ENCODE measurements at places on chromosomes 3 and 15.

GRCh38 chr3:43362961-43363360 lies 76.6 kb downstream of the SNRK start:
- DNase-seq, result no peak

DNA sequence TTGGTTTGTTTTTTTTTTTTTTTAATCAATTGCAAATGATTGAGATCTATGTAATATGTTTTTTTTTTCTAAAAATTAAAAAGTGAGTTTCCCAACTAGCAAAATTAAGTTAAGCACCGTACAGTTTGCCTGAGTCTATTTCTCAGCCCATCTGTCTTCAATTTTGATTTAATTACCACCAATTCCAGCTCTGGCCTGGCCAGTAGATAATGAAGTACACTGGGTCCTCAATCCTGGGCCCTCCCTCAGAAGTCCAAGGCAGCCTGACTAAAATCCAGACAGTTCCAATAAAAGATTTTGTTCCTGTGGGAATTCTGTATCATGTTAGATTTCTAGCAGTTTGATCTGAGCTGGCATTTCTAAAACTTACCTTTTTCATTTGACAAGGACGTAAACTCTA lies 887.2 kb downstream of the NAALADL2 start:
- no peak for DNase-seq

- DNase-seq, result no peak
Observed at GRCh38 chr3:20197775-20198174, 11.8 kb upstream of the SGO1 start.

DNA sequence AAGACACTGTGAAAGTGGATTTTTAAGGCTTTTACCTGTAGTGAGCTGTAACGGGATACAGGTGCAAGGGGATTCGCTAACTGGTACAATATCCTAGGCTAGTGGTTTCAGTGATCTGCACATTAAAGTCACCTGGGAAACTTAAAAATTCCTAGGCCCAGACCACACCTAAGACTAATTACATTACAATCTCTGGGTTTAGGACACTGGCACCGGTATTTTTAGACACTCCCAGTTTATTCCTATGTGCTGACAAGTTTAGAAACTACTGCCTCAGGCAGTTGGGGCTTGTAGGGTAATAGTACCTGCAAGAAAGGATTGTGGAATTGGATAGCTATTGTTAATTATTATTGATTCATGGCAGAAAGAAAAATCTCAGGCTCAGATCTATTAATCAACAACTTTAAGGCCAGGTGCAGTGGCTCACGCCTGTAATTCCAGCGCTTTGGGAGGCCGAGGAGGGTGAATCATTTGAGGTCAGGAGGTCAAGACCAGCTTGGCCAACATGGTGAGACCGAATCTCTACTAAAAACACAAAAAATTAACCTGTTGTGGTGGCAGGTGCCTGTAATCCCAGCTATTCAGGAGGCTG lies 50.4 kb upstream of the CASR start:
- no peak for DNase-seq

GRCh38 chr3:151276038-151276686 lies 2.2 kb downstream of the P2RY14 start:
- no peak for DNase-seq

DNA sequence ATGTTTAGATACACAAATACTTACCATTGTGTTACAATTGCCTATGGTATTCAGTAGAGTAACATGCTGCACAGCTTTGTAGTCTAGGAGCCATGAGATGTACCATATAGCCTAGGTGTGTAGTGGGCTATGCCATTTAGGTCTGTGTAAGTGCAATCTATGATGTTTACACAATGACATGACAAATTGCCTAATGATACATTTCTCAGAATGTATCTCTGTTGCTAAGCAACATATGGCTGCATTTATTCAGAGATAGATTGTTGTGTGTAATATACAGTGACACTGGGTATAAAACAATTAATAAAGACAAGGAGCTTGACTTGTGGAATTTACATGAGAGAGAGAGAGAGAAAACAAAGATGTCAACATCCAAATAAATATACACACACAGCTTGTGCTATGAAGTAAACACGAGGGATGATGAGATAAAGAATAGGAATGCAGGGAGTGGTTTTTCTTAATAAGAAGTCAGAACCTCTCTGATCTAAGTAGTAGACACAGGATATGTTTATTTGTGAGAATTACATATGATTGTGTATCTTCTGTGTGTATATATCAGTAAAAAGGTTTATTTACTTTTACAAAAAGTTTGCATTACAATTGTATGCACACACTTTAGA lies 110.0 kb downstream of the KCNAB1 start:
- no peak for DNase-seq

DNA sequence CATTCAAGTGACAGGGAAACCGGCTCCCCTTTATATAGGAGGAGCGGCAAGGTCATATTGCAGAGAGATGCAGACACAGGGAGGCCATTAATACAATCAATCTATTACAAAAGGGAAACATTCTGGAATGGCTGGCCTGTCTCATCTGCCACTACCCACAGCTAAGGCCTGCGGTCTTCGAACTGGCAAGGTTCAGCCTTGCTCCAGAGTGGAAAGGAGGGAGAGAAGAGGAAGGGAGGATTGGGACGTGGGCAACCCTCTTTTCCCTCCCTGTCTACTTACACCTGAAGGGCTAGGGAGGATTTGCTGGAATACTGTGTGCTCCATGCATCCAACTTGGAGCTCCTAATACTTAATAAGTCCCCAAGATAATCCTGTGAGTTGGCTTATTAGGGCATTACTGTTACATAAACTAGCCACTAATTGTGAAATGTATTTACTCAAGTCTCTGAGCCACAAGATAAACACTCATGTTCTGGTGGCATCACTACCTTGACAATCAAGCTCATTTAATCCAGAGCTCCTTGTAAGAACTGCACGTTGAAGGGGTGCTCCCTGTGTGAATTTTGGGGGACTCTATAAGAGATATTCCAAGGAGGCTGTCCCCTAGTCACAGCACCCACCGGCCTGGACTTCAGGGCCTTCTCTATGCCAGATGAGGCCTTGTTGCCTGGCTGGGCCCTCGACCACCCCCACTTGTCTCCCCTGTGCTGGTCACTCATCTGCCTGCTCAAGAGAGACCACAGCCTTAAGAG lies 19.7 kb upstream of the CCDC174 start:
- no peak for DNase-seq

GRCh38 chr15:70528816-70529215 lies 234.5 kb downstream of the UACA start:
- DNase-seq, result no peak

- DNase-seq, result no peak
Observed at GRCh38 chr3:168531116-168531515, 435.4 kb upstream of the GOLIM4 start.

DNA sequence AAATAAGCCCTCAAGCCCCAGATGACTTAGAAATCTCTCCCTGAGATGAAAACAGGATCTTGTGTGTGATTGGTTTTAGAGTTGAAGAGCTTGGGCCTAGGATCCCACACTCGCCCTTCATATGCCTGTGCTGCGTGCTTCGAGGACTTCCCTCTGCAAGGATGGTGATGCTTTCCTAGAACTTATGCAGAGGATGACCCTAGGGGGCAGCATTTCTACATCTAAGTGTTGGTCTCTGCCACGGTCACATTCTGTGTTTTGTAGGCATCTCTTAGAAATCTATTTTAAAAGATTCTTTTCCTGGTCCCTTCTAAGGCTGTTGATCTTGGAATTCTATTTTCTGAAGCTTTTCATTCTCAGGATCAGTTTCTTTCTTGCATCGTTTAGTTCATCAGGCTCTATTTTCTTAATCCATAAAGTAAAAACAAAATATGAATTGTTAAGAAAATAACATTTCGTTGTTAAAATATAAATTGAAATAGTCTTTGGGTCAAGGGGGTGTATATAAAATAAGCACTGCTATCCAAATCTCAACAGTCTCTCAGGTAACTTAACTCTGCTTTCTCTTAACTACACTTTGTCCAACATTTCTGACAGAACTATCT lies 45.7 kb downstream of the WDR76 start:
- DNase-seq, result peak; percentile 41

- no peak for DNase-seq
Observed at GRCh38 chr15:85314633-85315032, 65.8 kb upstream of the AKAP13 start.

DNA sequence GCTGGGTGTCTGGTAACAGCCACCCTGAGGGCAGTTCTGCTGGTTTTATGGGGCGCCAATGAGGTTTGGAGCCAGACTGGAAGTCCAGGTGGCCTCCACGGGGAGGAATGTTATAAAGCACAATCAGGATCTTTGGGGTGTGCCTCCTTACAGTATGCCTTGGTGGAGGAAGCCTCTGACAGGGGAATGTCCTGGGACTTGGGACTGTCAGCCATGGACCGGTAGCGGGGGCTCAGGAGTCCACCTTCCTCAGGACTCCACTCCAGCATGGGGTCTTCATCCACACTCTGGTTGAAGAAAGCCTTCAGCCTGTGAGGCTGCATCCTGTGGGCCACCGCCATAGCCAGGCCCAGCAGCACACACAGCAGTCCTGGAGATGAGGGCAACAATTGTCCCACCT lies 4.9 kb downstream of the DUOXA2 start:
- no peak for DNase-seq

DNA sequence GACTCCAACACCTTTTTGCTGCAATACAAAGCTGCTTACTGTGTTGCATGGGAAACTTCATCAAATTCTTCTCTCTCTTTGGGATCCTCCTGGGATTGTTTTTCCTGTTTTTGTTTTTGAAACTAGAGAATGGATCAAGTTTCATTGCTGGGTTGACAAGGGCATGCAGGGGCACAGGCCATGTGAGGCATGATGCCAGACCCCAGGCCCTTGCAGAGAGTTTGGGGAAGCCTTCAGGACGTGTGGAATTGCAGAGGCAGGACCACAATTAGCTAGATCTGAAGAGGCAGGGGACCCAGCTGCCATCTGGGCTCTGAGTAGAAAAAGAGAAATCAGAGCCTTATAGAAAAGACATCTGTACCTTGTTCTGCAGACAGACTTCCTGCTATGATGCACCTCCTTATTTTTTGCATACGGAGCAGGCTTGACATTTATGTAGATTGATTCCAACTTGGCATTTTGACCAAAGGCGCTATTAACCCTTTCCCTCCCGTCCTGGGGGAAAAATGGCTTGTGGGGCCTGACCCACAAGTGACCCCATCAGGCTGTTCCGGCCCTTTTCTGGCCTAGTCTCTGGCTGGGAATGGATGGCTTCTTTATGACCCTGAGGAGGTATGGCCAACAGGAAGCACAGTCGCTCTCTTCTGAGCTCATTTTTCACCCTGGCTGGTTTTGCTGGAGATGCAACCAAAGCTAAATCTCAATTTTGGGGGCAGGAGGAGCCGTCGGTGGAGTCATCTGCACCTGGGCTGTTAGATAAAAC lies 44.3 kb upstream of the CHRNB4 start:
- no peak for DNase-seq

DNA sequence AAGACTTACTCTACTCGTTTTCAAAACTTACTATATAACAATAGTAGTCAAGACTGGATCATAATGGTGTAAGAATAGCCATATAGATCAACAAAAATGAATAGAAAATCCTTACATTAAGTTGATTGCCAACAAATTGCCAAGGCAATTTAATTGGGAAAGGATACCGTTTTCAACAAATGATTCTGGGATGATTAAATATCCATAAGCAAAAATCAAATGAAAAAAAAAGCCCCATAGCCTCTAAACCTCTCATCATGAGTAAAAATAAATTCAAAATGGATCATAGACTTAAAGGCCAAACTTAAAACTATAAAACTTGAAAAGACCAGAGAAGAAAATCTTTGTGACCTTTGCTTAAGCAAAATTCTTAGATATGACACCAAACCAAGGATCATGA lies 5.3 kb upstream of the SNRK start:
- no peak for DNase-seq

DNA sequence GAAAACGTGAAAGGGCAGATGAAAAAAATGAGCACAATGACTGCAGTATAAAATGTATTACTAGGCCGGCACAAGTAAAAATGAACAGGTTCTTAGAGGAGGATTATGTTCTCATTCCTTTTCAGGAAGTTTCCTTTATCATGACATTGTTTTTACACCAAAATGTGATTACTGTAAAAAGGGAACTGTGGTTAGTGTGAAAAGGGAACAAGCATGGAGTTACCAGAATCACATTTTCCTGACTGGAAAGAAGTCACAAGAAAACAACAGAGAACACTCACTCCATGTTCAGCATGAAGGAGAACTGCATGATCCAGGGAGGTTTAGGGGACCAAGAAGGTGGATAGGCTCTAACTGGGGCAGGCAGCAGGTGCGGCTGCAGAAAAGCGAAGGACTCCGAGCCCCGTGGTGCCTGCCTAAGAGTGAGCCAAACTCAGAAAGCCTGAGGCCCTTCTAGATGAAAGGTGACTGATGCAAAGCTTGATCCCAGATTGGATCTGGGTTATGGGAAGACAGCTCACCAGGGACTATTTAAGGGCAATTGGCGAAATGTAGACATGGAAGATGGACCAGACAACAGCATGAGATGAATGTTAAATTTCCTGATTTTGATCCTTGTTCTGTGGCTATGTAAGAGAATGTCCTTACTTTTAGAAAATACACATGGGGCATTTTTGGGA lies 77.3 kb downstream of the CCR1 start:
- DNase-seq, result peak; percentile 81
